A549 treated with RU486 at 1 μM for 4 hours (cell line): ENCODE measurements at places on chromosomes 16 and 17. TPM values are rescaled to one million over a fixed set of nuclear protein-coding genes. Genes with fewer than 3 reads are reported as not detected.

The SLFN12 gene
- total RNA-seq, result 0.06 to 0.12 TPM in 2 of 5 replicates, not detected in the others

The WFDC1 gene
- total RNA-seq, result not detected in 5 replicates

The CPHXL2 gene
- not detected in 5 replicates for total RNA-seq

The DPEP2 gene
- total RNA-seq, result not detected in 5 replicates

The KCNJ2 gene
- 0.05 to 0.13 TPM (median 0.09 TPM) in 5 replicates for total RNA-seq

The DNAI2 gene
- total RNA-seq, result 0.09 TPM in 1 of 5 replicates, not detected in the others

The KRTAP3-1 gene
- not detected in 5 replicates for total RNA-seq
